ENCODE measurements at places on chromosomes 1 and 21. TPM values are rescaled to one million over a fixed set of nuclear protein-coding genes. Genes with fewer than 3 reads are reported as not detected.

DNA sequence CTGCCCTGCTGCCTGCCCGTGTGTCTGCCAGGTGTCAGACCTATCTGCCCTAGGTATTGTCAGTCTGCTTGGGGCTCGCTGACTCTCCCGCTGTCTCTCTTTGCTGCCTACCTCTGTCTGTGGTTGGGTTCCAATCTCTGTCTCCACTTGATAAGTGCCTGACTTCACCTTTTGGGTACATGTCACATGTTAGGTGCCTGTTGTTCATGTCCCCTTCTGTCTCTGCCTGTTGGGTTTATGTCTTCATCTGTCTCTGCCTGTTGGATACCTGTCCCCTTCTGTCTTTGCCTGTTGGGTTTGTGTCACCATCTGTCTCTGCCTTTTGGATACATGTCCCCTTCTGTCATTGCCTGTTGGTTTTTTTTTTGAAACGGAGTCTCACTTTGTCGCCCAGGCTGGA is 14.6 kb downstream of the RPS6KA1 start:
- DNase-seq: no peak

- DNase-seq: no peak
Observed at GRCh38 chr1:226276987-226277386, 32.0 kb downstream of the LIN9 start.

GRCh38 chr1:93908394-93909145 is 660 bp downstream of the GCLM start:
- DNase-seq: peak; percentile 54

DNA sequence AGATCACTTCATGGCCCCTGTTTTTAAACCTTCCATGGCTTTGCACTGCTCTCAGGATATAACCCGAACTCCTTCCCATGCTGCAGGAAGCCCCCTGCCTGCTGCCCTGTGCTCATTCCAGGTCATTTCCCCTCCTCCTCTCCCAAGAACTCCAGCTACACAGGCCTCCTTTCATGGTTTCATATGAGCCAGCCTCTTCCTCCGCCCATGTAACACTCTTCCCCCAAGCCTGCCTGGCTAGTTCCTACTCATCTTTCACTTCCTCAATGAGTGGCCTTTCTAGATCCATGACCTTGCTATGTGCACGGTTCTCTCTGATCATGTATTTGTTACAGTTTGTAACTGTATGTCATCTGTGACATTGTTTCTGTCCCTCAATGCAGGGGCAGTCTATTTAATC is 3.1 kb upstream of the NCF2 start:
- no peak for DNase-seq

DNA sequence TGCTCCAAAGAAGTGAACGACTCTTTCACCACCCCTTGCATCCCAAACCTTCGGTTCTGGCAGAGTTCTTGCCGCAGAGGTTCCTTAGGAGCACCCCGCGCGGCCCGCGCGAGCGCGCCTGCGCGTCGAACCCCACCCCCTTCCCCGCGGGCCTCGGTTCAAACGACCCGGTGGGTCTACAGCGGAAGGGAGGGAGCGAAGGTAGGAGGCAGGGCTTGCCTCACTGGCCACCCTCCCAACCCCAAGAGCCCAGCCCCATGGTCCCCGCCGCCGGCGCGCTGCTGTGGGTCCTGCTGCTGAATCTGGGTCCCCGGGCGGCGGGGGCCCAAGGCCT is at the start of gene C1orf56:
Gene C1orf56 (plus strand): TSS at position 161 of the 334 bp plus-strand sequence. CDS start 97 bp downstream, at position 258.
- DNase-seq: peak; percentile 69

GRCh38 chr1:32988665-32989064 is 24.1 kb upstream of the RNF19B start:
- DNase-seq: no peak

DNA sequence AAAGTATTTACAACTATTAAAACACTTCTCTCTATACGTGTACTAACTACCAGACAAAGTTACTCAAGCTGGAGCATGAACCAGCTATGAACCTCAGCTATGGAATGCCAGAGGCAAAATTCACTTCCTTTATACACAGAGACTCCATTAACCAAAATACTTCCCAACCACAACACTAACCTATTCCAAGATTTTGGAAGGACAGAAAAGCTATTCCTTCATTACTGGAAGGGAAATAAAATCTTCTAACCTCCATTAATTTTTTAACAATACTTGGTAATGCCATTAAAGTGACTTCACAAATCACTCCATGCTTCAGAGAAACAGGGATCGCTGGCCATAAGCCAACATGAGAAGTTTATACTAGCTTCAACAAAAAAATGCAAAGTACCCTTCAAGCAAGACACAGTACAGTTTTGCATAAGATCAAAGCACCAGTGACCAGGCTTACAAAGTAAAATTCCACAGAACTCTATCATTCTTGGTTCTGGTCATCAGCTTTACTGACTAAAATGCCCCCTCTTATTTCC is 58.0 kb downstream of the PUM1 start:
- no peak for DNase-seq

GRCh38 chr1:11620405-11620804 is 33.8 kb downstream of the FBXO2 start:
- DNase-seq: no peak

GRCh38 chr1:48725341-48726046 is 51.2 kb downstream of the BEND5 start:
- DNase-seq: no peak

- no peak for DNase-seq
Observed at GRCh38 chr1:14850563-14850962, 252.1 kb downstream of the KAZN start.

- no peak for DNase-seq
Observed at GRCh38 chr1:247493106-247493505, 35.2 kb upstream of the OR2B11 start.

GRCh38 chr1:104706631-104707147 is 957.0 kb downstream of the AMY1C start:
- no peak for DNase-seq

- no peak for DNase-seq
Observed at GRCh38 chr1:54602554-54602953, 20.8 kb downstream of the FAM151A start.

GRCh38 chr1:192530254-192530653 is 45.3 kb upstream of the RGS1 start:
- DNase-seq: no peak

GRCh38 chr1:79646880-79647279 is 640.4 kb upstream of the ADGRL4 start:
- DNase-seq: no peak

GRCh38 chr1:24364605-24364974 is 45.4 kb downstream of the GRHL3 start:
- no peak for DNase-seq

DNA sequence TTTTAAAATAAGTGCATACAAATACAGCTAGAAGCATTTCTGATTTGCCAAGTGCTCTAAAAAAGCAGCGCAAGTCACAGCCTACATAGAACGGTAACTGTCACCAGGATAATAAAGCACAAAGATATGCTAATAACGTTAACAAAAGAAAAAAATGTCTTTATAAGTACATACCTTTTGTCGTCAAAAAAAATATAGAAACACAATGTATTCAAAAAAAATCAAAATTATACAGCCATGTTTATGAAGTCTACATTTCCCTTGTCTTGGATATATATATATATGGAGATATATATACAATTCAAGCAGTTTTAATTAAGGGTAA is 3.2 kb downstream of the IRF2BP2 start:
- no peak for DNase-seq

GRCh38 chr1:243628476-243628907 is 221.6 kb downstream of the AKT3 start:
- DNase-seq: no peak

- DNase-seq: no peak
Observed at GRCh38 chr1:201721082-201722049, 107.6 kb upstream of the IPO9 start.

DNA sequence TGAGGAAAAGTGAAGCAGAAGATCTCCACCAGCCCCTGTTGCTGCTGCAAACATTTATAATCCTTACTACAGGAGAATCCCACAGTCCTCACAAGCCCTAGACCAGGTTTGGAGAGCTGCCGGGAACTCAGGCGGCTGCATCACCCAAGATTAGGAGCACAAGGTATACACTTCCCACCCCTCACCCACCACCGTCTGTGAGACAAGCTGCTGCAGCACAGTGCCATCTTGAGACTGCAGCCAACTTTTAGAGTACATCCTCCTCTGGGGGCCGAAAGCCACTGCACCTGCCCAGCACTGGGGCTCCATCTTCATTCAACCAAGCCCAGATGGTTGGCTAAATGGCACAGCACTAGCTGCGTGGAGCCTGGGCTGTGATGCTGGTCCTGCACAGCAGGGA is 13.8 kb downstream of the OLFML3 start:
- DNase-seq: no peak

- DNase-seq: no peak
Observed at GRCh38 chr1:30331415-30332065, 391.8 kb downstream of the MATN1 start.

DNA sequence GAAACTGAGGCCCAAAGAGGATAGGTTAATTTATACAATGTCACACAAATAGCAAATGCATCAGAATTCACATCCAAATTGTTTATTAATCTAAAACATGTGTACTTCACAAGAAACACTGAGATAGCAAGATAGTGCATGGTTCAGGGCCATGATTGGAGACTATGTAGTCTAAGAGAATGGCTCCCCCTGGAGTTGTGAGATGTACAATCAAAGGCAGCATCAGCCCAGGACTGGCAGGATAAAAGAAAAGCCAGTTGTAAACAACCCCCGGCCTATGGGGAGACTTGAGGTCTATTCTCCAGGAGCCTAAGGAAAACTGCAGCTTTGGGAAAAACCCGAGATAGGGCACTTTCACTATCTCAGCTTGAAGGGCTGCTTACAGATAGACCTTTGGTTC is 511.0 kb downstream of the OMA1 start:
- no peak for DNase-seq

- DNase-seq: no peak
Observed at GRCh38 chr1:213008564-213008963, 7.1 kb downstream of the ANGEL2 start.

GRCh38 chr1:175390081-175390481 is 197.5 kb upstream of the KIAA0040 start:
- no peak for DNase-seq

- DNase-seq: no peak
Observed at GRCh38 chr1:169495916-169496315, 10.2 kb upstream of the SLC19A2 start.

DNA sequence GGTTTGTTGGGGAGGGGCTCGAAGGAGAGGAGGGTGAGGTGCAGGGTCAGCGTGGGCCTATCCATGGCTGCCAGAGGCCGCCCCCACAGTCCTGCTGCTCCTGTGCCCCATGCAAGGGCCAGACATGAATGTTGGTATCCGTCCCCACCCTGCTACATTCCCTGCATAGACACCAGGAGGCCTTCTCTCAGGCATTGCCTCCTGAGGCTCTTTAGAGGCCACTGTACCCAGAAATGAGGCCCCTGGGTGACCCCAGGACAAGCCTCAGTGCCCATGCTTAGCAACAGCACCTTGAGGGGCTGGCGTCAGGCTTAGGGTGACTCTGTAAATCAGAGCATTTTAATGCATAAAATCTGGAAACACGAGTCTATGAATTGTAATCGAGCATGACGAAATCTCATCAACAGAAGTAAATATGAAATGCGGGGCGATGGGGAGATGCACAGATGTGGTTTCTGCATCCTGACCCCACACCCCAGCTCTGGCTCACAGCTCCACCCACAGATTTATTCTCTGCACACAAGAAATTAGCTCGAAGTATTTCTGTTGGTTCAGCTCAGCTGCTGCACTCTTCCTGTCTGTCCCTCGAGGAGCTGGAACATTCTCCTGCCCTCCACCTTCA is 124.0 kb upstream of the CSF3R start:
- no peak for DNase-seq

DNA sequence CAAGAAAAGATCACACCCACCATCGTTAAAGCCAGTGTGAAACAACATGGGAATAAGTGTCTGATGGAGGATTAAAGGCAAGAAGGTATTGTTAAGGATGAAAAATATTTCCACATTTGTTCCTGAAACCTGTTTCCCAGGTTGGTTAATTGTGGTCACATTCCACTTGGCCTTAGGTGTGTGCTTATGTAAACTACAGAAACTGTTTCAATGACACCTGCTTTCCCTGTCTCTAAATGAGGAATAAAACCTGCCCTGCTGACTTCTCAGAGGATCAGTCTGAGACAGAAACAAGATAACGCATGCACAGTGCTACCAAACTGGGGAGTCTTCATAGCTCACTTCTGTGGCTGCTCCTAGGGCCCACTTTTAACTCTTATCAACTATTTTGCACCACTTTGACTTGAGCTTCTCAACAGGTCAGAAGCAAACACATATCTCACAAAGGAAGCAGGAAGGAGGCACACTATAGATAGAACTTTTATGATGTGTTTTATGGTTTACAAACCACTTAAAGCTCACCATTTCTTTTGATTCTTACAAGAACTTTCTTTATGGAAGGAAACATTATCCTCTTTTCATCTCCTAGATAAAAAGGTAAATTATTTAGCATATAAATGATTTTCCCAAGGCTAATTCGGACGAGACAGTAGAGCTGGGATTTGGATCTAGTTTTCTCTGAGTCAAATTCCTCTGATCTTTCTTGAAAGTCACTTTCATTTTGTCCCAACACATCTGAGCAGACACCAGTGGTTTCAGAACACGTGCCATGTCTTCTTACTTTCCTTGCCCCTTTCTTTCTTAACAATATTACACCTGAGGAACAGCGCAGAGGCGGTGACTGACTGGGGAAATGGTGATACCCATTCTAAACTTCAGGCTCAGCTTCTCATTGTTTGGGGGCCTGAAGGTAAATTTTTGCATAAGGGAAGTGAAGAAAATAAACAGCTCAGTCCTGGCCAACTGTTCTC is 33.4 kb downstream of the CYP2J2 start:
- DNase-seq: no peak

DNA sequence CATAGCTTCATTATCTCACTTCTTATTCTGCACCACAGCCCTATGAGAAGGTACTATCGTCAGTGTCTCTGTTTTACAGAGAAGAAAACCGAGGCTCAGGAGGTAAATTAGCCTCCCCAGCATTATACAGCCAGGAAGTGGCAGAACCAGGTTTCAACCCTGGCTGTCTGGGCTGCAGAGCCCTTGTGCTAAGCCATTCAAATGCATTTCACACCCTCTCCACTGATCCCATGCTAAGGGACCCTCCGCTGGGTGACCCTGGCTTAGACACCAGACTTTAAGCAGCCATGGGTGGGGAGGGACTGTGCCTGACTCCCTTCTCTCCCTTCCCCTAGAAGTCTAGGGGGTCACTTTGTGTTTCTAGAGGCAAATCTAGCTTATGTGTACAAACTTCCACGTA is 87.5 kb downstream of the RRAGC start:
- no peak for DNase-seq

The PPM1J gene
- 1.2 TPM for total RNA-seq

The MAGI3 gene
- total RNA-seq: 5.3 TPM

The ST6GALNAC5 gene
- total RNA-seq: not detected

The AK5 gene
- 7.2 TPM for total RNA-seq

The PCBP3 gene
- 20.2 TPM for total RNA-seq

The SELL gene
- total RNA-seq: 331 TPM
